HEK293T (cell line): ENCODE measurements at places on chromosomes 7 and 10.

- DNase-seq: no peak
Observed at GRCh38 chr7:31981874-31982390, 88.3 kb downstream of the PDE1C start.

DNA sequence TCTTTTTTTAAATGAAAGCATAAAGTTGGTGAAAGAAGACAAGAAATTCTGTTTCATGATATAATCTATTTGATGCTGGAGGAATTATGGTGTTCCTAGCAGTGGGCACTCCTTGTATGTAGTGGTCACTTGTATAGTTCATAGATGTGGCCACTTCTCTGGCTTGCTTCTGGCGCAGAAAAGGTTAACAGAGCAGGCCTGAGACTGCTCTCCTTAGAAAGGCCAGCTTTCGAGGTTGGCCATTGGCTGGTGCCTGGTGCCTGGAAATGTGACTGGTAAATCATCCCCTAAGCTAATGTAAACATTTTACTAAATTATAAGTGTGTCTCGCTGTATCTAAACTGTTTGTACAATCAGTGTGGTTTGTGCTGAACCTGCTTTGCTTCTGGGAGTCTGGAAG lies 276.1 kb downstream of the PHTF2 start:
- no peak for DNase-seq

DNA sequence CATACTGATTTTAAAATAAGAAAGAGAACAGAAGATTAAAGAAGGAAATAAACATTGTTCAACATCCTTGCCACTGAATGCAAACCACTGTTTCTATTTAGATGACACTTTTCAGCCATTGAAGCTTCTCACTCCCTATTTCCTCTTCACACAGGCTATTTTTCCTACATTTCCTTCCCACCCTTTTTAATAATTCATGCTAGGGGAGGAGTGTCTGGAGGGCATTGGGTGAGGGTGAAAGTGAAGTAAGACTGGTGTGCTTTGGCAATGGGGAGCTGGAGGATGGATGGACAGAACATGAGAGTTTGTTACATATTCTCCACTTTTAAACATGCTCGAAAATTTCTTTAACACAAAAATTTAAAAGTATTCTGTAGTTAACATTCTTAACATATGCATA lies 168.8 kb upstream of the GLI3 start:
- DNase-seq: no peak

DNA sequence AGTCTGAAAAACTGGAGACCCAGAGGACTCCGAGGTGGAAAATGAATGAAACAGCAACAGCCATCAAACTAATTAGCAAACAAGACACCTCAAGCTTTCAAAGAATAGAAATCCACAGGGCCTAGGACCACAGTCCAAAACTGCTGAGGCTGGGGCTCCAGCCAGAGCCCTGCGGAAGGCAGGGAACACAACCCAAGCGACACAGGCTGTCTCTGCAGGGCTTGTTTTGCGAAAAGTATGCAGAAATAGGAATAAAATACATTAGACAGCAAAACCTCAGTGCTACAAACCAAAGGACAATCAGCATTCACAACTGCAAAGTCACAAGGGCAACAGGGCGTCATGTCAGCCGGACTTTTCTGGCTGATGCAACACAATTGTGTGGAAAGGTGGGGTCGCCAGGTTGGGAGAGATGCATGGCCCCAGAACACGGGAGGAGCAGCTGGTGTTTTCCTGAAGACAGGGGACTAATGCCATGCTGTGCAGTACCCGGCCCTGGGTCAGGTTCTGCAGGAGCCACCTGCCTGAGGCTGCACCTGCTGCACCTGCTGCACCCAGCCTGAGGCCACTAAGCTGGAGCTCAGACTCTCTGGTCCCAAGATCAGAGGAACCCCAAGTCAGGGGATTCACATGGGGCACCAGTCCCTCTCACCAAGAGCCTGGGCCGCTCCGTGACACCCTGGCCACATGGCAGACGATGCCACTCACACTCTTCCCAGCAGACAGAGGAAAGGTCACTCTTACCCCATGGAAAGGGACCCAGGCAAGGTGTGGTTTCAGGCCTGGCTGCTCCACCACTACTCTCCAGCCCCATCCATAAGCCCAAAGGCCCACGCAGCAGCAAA lies 74.2 kb downstream of the MAD1L1 start:
- DNase-seq: no peak

GRCh38 chr7:142813226-142813625 lies 41.6 kb upstream of the EPHB6 start:
- no peak for DNase-seq

DNA sequence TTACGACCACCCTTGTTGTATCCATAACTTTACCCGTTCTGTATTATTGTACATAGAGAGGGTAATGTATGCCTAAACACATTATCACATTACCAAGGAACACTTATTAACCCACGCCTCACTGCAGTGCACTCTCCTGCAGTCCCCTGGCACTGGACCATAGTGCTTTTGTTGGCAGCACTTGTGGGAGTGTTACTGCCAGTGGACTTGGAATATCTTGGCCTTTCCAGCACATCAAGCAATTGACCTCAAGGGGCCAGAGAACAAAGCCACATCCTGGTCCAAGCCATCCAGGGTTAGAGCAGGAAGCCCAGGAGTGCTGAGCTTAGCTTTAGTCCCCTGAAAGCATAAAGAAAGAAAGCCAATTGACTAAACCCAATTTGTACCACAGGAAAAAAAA lies 304.2 kb downstream of the PCDH15 start:
- no peak for DNase-seq

DNA sequence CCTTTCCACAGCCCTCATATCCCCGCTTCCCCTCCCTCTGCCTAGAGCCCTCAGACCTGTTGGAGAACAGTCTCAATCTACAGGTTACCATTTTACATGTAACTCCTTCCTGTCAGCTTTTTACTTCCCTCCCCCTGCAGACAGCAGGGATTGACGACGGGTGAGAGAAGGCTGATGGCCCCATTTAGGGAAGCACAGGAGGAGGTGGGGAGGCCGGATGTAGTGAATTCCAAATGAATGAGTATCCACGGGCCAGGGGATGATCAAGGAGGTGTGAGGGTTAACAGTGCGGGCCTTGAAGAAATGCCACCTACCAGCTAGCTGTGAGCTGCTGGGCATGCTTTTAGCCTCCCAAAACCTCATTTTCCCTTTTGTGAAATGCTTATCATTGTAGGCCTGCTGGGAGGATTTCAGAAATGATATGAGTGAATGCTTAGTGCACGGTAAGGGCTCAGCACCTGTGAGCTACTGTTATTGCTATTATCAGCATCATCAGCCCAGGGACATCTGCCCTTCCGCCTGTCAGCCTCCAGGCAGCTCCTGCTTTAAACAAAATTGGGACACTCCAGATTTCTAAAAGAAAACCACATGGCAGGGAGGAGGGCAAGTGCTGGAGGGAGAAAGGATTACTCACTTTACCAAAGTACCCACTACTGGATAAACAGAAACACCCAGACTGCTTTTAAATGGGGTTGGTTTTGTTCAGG lies 6.5 kb upstream of the NANOS1 start:
- no peak for DNase-seq

GRCh38 chr10:11442001-11442773 lies 169.3 kb downstream of the USP6NL start:
- DNase-seq: no peak

- no peak for DNase-seq
Observed at GRCh38 chr7:144866189-144866588, 30.3 kb upstream of the TPK1 start.

GRCh38 chr7:27435461-27435860 lies 192.9 kb downstream of the EVX1 start:
- no peak for DNase-seq

GRCh38 chr7:138880881-138881578 lies 83.0 kb upstream of the ATP6V0A4 start:
- no peak for DNase-seq
